CD4-positive, alpha-beta T cell treated with Interleukin-17A for 4 hours (primary cell): ENCODE measurements at places on chromosomes 2 and 18.
A peak's percentile ranks its signal among the peaks of the same experiment; 100 is the strongest.

DNA sequence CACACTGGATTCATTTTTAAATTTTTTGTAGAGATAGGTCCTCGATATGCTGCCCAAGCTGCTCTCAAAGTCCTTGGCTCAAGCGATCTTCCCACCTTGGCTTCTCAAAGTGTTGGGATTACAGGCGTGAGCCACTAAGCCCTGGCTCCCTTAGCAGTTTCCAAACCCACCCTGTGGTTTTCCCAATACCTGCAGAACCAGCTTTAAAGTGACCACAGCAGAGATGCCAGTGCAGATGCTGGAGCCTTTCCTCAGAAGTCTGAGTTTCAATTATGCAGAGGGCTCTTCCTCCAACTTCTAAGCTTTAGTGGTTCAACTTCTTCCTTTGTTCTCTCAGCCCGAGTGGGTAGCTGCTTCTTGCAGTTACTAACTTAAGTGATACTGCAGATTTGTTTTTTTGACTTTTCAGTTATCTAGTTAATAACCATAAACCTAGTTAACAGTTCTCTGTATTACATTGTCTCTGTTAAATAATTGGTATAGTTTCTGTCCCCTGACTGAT lies 8.1 kb upstream of the HAAO start:
- no peak for DNase-seq

GRCh38 chr2:101440127-101440738 lies 34.7 kb downstream of the RFX8 start:
- DNase-seq, result no peak

GRCh38 chr2:181076658-181077057 lies 96.3 kb downstream of the UBE2E3 start:
- no peak for DNase-seq

- no peak for DNase-seq
Observed at GRCh38 chr2:27977731-27978312, 87.3 kb downstream of the BABAM2 start.

- no peak for DNase-seq
Observed at GRCh38 chr2:237911363-237912017, 52.1 kb downstream of the RAMP1 start.

GRCh38 chr2:72148837-72149555 lies 1.3 kb upstream of the CYP26B1 start:
- no peak for DNase-seq

DNA sequence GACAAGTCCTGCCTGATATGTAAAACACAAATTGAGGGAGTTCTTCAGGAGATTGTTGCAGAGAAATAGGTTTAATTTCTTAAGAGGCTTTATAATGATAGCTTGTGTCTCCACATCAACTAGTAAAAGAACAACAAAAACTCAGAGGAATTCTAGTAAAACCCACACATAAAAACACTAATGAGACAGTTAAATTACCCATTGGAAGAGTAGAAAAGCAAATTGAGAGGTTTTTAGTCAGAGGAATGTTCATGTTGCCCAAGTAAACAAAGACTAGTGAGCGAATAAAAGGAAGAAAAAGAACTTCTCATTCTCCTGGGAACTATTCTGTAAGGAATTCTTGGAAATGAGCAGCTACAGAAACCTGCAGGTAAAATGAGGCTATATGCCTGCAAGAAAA lies 330.6 kb downstream of the STK39 start:
- no peak for DNase-seq

DNA sequence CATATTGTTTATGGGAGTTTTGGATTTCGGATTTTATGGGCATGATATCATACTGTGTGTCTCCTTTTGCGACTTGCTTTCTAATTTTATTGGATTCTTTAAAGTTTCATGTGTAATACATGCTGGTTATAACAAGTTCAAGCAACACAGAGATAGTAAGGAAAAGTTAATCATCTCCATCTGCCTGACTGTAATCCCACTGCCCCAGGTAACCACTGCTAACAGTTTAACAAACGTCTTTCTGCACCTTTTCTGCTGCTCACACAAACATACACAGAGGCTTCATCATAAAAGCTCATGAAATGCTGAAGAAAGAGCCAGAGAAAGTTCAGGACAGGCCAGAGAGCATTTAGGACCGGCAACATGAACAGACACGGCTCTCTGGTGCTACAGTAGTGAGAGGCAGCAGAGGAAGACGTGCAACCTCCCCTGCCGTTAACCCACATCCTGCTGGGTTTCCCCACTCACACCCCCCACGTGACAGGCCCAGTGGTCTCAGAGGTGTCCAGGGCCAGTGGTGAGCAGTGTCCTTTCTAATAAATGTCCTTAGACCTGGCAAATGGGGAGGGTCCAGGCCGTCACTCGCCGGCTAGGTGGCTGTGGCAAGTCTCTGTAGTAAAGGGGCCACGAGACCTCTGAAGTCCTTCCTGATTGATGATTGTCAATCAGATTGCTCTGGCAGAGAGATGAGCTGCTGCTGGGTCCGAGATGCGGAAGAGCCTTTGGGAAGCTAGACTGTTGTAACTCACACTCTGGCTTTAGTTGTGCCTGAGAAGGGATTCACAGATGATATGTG lies 43.0 kb upstream of the SLC1A4 start:
- DNase-seq, result peak; percentile 66

DNA sequence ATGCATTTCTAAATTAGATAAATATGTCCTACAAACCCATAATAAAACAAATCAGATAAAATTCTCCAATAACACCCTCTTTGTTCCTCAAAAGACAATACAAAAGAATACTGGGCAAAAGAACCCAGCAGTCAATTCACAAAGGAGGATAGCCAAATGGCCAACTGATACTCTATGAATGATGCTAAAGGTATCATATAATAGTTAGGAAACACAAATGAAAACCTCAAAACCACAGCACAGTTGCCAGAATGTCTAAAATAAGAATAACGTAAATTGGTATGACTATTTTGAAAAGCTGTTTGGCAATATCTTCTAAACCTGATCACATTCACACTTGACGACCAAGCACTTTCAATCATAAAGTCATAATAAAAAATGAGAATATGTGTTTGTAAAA lies 315.4 kb downstream of the CDH7 start:
- DNase-seq, result no peak

DNA sequence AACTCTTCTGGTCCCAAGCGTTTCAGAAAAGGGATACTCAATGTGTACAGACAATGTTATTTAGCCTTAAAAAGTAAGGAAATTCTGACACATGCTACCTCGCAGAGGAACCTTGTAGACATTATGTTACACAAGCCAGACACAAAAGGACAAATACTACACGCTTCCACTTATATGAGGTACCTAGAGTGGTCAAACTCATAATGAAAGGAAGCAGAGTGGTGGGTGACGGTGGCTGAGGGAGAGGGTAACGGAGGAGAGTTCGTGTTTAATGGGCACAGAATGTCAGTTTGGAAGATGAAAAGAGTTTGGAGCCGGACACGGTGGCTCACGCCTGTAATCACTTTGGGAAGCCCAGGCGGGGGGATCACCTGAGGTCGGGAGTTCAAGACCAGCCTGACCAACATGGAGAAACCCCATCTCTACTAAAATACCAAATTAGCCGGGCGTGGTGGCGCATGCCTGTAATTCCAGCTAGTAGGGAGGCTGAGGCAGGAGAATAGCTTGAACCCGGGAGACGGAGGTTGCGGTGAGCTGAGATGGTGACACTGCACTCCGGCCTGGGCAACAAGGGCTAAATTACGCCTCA lies 1.4 kb downstream of the MCM6 start:
- DNase-seq, result no peak

DNA sequence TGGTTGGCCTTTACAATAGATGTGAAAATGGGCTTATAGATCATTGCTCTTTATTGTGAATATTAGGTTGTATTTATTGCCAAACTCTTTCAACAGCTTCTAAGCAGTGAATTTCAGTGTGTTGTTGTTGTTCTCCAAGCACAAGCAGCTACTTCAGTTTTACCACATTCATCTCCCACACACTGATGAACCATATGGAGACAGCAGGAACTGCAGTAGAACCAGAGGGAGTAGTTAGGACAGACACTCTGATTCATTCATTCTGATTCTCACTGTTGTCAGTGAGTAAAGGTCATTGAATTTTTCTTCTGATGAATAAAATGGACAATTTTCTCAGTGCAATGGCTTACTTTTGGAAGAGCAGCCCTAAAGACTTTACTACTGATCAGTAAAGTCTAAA lies 40.2 kb downstream of the CCDC74A start:
- DNase-seq, result no peak

- DNase-seq, result no peak
Observed at GRCh38 chr2:18301421-18302139, 258.9 kb downstream of the RDH14 start.
